ENCODE measurements at places on chromosomes 16 and 17.

DNA sequence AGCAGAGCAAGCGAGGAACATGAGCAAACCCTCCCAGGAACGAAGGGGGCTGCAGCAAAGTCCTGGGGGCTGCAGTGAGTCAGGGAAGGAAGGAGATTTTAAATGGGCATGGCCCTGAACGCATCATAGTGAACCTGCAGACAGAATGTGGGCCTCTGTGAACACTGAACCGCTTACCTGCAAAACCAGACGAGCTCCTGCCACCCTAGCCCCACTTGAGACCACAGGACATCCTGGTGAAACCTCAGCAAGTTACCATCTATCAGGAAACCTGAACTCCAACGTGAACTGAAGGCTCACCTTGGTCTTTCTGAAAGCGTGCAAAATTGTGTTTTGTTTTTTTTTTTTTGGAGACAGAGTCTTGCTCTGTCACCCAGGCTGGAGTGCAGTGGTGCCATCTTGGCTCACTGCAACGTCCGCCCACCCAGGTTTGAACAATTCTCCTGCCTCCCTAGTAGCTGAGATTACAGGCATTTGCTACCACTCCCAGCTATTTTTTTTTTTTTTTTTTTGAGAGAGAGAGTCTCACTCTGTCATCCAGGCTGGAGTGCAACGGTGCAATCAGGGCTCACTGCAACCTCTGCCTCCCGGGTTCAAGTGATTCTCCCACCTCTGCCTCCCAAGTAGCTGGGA is 30.8 kb downstream of the FANCA start:
- peak; percentile 28 for DNase-seq

GRCh38 chr16:82846806-82847205 is 220.0 kb downstream of the CDH13 start:
- no peak for DNase-seq

DNA sequence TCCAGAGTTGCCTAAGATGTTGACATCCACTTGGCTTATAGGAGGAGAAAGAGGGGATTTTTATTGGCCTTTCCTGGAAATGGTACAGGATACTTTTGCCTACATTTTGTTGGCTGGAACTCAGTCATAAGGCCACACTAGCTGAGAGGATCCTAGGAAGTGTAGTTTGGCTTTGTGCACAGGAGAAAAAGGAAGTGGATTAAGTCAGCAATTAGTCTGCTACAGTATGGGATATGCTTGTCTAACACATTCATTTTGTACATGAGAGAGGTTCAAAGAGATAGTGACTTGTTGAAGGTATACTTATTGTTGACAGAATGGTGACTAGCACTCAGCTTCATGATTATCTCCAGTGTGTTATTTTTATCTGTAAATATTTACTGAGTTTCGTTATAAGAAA is 10.3 kb downstream of the UTP18 start:
- no peak for DNase-seq

DNA sequence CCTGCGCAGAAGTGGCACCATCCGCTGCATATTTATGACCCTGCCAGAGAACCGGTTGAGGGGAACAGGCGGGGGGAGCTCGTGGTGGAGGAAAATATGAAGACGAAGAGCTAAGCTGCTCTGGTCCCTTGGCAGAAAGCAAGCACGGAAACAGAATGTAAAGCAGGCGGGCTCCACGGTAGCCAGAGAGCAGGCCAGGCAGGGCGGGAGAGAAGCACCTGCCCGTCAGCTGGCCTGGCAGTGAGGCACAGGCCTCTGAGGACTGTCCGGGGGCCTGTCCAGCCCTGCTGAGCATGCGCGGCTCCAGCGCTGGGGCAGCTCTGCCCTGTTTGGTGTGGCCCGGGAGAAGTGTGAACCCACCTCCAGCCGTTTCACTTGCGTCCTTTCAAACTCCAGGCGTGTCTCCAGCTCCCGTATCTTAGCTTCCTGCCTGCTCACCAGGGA is 46.7 kb downstream of the PIPOX start:
- DNase-seq, result no peak

DNA sequence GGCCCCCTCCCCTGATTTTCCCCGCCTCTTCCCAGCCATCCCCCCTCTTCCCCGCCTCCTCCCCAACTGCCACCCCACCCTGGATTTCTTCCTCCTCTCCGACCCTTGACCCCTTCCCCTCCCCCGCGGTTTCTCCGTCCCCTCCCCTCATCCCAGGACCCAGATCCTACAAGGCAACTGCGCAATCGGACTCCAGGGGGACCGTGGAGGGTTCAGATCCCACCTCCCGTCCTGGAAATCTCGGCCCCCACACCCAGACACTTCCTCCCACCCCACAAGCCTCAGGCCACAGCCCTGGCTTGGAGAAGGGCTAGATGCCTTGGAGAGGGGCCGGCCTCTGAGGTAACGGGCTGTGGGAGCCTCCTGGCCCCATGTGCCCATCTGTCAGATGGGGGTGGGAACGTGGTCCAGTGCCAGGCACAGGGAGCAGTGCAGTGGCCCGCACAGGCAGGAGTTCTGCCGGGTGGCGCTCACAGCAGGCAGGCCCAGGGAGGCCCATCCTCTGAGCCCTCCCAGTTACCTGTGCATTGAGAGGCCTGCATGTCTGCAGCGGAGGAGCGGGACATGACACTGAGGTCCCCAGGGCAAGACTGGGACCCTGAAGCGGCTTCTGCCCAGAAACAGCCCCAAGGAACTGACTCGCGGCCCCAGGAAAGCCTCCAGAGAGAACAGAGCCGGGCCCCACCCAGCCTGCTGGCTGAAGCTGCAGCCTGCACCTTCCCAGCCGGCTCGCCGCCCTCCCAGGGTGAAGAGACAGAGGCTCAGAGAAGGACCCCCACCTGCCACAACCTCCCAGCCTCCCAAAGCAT is 16.7 kb downstream of the ZNF423 start:
- DNase-seq, result no peak

- no peak for DNase-seq
These were observed 669 bp upstream of the DCTPP1 start for GRCh38 chr16:30430428-30430970.

DNA sequence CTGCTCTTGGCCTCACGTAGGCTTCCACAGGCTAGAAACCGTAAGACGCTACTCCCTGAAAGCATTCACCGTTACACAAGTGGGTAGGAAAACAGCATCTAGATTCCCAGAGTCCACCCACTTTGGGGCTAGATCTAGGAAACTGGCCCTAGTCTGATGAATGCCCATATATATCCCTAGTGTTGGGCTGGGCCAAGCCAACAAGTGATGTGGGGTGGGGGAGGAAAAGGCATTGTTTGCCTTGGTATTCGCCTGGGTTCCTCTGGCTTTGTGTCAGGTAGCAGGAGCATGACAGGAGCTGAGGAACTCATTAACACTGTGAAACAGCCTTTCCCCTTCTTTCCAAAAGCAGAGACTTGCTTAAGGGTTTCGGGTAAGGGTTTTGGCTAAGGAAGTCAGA is 112.4 kb downstream of the SMG6 start:
- no peak for DNase-seq

DNA sequence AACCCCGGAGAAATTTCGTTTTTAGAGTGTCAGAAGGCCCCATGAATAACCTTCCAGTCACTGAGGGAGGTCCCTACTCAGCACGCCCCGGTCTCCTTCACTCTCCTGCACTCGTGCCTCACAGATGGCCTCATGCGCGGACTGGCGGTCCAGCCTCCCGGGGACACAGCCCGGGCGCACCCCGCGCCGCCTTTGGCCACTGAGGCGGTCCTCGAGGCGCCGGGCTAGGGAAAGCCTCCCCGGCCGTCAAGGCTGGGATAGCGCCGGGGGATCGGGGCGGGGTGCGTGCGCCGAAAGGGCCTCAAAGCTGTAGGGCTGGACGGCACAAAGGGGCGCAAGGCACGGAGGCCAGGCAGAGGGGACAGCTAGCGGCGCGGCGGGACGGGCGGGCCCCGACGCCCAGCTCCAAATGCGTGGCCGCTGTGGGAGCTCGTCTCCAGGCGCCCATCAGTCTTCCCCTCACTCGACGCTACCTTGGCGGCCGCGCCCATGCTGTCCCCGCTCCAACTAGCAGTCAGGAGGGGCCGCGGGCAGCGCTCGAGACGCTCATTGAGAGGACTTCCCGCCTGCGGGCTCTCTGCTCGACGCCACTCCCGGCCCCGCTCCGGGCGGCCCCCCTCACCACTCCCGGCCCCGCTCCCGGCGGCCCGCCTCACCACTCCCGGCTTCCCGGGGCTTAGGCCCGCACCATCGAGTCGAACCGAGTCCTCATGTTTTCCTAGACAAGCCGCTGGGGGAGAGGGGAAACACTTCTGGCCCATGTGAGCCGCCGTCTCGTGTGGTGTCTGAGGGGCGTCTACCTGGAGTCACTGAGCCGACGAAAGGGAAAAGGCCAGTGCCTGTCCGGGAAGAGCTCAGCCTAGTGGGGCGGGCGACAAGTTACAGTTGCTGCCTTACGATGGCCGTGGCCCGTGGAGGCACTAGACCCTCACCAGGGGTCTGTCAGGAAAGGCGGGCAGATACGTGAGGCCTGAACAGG is at the start of gene USP6:
USP6 (plus strand) TSS at position 360 of the 979 bp plus-strand sequence. CDS start 14,336 bp downstream, outside the sequence.
- DNase-seq, result no peak

- no peak for DNase-seq
These were observed 136.9 kb downstream of the RAB11FIP4 start for GRCh38 chr17:31528291-31528874.

DNA sequence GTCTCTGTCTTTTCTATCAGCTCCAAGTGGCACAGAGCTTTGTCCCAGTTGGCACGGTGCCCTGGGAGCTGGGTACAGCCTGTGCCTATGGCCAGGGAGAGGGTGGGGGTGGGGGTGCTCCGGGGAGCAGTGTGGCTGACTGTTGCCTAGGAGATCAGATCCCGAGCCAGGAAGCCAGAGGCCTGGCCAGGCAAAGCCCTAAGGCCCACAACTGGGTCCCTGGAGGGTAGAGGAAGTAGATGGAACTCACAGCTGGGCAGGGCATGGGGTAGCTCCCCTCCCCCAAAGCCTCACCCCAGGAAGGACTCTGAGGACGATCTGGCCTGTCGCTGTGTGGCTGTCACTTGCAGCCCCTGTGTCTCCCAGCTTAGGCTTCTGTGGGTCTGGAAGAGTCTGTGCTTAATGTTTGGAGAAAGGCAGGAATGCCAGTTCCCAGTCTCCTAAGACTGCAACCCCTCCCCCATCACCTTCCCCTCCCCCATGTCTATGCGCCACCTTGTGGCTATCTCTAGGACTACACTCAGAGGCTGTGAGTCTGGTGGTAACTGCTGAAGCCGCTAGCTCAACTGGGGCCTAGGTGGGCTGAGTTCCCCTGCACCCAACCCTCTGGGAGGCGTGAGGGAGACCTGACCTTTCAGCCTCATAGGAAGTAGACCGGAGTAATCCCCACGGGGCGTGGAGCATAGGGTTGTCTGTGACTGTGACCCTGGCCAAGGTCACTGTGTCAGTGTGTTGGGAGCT is 12.6 kb downstream of the THRA start:
- peak; percentile 47 for DNase-seq

DNA sequence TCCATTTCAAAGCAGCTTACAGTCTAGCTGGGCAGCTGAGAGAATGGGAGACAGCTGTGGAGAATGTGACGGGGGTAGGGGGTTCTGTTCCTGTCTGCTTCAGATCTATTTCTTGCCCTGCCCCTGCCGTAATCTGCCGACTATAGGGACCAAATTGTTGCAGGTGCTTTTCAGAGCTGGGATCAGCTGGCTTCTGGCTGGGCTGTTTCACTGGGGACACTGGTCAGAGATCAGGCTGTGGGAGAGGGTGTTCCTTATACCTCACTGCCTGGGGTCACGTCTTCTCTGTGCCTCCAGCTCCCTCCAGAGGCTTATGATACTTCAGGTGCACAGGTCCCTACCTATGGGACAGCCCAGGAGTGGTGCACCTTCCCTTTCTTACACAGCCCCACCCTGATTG is 514.9 kb upstream of the GOT2 start:
- DNase-seq, result no peak

GRCh38 chr16:66594739-66595138 is 9.8 kb upstream of the CMTM3 start:
- DNase-seq, result no peak
